ENCODE measurements at places on chromosomes 13 and 19.

DNA sequence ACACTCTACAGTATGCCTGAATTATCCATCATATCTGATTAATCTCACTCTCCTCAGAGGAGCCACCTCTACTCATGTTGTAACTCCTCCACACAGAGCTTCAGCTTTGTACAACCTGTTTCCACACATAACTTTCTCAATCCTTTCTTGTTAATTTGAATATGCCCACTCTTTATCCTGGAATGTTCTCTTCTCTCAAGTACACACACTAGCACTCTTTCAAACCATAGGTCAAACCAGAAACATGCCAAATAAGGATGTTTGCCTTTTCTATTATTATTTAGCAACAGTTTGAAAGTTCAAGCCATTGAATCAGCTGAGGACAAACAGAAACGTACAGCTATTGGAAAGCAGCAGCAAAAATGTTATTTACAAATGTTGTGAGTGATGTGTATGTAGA, 110.3 kb downstream of the MIPEP start:
- DNase-seq = peak; percentile 38
- H3K4me3 ChIP-seq = no peak overlapping the region
- H3K27ac ChIP-seq = no peak overlapping the region

- H3K27me3 ChIP-seq = no peaks in the 10 kb centered on the region
- no peak overlapping the region for H3K27ac ChIP-seq
- peaks cover 68% of the 10 kb centered on the region for H3K36me3 ChIP-seq
- peaks cover 19% of the 10 kb centered on the region for H3K4me1 ChIP-seq
Observed at GRCh38 chr19:2273356-2274184, 8.4 kb downstream of the PEAK3 start.

DNA sequence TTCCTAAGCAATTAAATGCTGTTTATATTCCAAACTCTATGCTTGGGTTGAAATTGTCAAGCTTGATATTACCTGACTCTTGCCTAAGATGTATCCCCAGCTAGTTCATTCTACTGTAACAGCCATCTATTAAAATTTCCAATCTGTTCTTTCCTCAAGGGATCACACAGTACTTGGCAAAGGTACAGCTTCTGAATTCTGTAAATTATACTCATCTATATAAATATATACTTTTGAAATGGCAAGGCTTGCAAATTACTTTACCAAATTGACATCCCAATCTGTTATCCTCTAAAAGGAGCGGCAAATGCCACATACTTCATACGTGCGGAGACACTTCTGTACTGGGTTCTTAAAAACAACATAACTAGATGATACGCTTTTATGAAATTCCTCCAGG, 330.2 kb downstream of the DNAJC15 start:
- no peaks in the 10 kb centered on the region for H3K4me1 ChIP-seq
- DNase-seq = no peak
- H3K27me3 ChIP-seq = no peaks in the 10 kb centered on the region

DNA sequence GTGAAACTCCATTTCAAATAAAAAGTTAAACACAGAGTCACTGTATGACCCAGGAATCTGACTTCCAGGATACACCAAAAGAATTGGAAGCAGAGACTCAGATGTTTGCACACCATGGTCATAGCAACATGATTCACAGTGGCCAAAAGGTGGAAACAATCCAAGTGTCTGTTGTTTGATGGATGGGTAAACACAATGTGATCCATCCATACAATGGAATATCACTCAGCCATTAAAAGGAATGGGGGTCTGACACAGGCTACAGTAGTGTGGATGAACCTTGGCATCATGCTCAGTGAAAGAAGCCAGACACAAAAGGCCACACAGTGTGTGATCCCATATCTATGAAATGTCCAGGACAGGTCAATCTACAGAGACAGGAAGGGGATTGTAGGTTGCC, 174.3 kb downstream of the PTPRS start:
- peaks cover 5% of the 10 kb centered on the region for H3K36me3 ChIP-seq
- no peak overlapping the region for H3K27ac ChIP-seq
- H3K27me3 ChIP-seq = no peaks in the 10 kb centered on the region

GRCh38 chr13:30659980-30660379, 42.3 kb downstream of the USPL1 start:
- no peaks in the 10 kb centered on the region for H3K4me1 ChIP-seq
- H3K36me3 ChIP-seq = peaks cover 40% of the 10 kb centered on the region
- H3K27ac ChIP-seq = no peak overlapping the region
- no peaks in the 10 kb centered on the region for H3K27me3 ChIP-seq
- H3K4me3 ChIP-seq = no peak overlapping the region
